ENCODE measurements at places on chromosomes 7 and 10.

DNA sequence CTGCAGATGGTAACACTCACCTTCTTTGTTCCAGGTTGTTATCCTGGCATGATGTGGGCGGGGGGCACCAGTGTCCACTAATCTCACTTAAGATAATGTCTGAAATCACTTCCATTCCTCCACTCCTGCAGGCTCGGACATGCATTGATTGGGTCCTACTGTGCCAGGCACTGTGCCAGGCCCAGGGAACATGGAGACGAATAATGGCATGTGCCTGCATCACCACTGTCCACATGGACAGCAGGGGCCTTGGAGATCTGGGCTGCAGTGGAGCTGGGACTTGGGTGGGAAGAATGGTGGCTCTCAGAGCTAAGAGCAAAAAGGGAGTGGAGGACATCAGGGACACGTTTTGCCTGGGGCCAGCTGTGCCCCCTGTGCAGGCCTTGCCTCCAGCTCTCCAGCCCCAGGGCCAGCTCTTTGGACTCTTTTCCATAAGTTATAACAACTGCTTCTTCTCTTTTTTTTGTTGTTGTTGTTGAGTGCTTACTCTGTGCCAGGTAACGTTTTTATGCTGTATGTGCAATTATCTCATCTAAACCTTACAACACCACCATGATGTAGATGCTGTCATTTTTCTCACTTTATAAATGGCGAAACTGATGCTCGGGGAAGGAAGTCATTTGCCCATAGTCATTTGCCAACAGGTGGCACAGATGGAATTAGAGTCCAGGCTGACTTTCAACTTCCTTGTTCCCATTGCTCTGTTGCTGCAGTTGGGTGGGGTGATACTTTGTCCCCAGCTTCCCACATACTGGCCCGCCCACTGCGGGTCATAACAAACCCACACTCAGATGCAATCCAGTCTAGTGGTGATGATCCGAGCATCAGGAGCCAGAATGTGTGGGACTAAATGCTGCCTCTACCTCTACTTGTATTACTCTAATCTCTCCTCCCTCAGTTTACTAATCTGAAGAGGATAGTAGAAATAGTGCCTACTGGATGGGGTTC is 19.1 kb downstream of the PLPP4 start:
- H3K4me3 ChIP-seq = no peak overlapping the region
- H3K4me1 ChIP-seq = peaks cover 3% of the 10 kb centered on the region
- H3K27ac ChIP-seq = no peak overlapping the region
- no peaks in the 10 kb centered on the region for H3K36me3 ChIP-seq

GRCh38 chr7:45583296-45583695 is 9.1 kb downstream of the ADCY1 start:
- DNase-seq = no peak
- no peak overlapping the region for H3K27ac ChIP-seq
- no peaks in the 10 kb centered on the region for H3K4me1 ChIP-seq
- no peak overlapping the region for H3K4me3 ChIP-seq
- peaks cover 3% of the 10 kb centered on the region for H3K27me3 ChIP-seq

DNA sequence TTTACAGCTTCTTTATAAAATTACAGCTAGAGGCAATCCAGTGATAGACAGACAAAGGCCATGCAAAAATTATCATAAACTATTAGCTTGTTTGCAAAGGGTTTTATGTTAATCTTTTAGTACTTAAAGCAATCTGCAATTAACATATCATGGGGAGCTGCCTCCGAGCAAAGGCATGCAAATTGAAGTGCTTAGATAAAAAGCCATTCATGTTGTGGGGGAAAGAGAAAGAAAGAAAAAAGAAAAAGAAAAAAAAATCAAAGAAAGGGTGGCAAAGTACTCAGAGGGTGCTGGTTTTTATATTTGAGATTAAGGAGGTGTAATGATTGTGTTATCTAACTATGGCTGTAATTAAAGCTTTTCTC is 799.5 kb downstream of the LRMDA start:
- no peak for DNase-seq
- H3K36me3 ChIP-seq = no peaks in the 10 kb centered on the region
- no peaks in the 10 kb centered on the region for H3K27me3 ChIP-seq
- no peak overlapping the region for H3K4me3 ChIP-seq
- no peaks in the 10 kb centered on the region for H3K4me1 ChIP-seq

DNA sequence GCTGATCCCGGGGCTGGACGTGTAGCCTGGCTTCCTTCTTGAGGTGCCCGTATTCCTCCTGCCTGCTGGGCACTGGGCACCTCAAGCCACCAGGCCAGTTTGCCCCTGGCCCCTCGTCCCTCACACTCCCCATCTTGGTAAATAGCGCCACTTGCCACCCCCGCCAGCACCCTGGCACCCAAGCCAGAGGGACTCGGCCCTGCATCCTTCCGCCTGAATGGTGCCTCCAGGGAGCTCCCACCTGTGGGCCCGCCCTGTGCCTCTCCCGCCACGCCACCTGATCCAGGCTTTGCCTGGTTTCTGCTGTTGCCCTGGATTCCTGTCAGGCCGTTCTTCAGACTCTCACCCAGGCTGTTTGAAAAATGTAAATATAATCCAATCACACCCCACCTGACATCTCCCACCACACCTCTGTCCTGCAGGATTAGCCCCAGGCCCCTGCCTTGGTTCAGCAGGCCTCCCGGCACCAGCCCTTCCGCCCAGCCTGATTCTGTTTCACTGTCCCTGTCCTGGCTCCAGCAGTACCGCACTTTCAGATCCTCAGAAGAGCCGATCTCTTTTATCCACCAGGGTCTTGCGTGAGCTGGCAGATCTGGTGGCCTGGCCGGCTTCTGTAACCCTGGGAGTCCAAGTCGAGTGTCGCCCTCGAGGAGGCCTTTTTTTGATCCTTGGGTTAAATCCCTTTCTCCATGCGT is 33.8 kb downstream of the WIPI2 start:
- H3K4me1 ChIP-seq = peaks cover 6% of the 10 kb centered on the region
- H3K27me3 ChIP-seq = no peaks in the 10 kb centered on the region
- H3K27ac ChIP-seq = peak overlapping the region; percentile 78
- no peak for DNase-seq
- no peak overlapping the region for H3K4me3 ChIP-seq

- no peak overlapping the region for H3K4me3 ChIP-seq
- H3K27ac ChIP-seq = no peak overlapping the region
- DNase-seq = no peak
- H3K4me1 ChIP-seq = no peaks in the 10 kb centered on the region
- H3K27me3 ChIP-seq = peaks cover 10% of the 10 kb centered on the region
Observed at GRCh38 chr10:44921506-44921905, 10.4 kb downstream of the TMEM72 start.

GRCh38 chr10:128417826-128418225 is 291.6 kb upstream of the MKI67 start:
- no peak overlapping the region for H3K27ac ChIP-seq
- no peaks in the 10 kb centered on the region for H3K27me3 ChIP-seq
- no peak overlapping the region for H3K4me3 ChIP-seq
- H3K4me1 ChIP-seq = no peaks in the 10 kb centered on the region
